SIG-M5 (cell line): ENCODE measurements at places on chromosomes 7 and 10.

DNA sequence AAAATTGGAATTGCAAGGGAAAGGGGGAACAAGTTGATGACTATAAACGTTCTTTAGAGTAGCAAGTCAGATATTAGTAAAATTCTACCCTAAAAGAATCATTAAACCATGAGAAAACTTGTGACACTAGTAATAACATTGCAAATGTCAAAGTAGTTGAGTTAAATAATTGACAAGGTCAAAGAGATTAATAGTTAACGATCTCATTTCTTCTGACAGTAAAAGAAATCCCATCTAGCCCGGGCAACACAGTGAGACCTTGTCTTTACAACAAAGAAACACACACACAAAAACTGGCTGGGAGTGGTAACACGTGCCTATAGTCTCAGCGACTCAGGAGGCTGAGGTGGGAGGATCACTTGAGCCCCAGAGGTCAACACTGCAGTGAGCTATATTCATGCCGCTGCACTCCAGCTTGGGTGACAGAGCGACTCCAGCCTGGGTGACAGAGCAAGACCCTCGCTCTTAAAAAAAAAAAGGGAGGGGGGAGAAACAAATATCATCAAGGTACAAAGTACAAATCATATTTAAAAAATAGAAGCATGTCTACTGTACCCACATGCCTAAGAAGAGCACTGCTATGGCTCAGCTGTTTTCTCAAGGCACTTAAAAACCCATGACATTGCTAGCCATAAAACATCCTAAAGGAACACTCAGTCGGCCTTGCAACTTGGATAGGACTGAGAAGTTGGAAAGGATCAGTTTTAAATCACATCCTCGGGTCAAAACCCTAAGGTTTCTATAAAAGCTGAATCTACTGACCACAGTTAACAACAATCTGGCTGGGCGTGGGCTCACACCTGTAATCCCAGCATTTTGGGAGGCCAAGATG is 401.1 kb downstream of the PARD3 start:
- DNase-seq = no peak

- no peak for DNase-seq
Observed at GRCh38 chr10:108566316-108567107, 1356.8 kb downstream of the XPNPEP1 start.

- no peak for DNase-seq
Observed at GRCh38 chr10:103188853-103189252, 4.2 kb downstream of the NT5C2 start.

GRCh38 chr7:33901847-33902246 is 3.5 kb upstream of the BMPER start:
- DNase-seq = no peak

DNA sequence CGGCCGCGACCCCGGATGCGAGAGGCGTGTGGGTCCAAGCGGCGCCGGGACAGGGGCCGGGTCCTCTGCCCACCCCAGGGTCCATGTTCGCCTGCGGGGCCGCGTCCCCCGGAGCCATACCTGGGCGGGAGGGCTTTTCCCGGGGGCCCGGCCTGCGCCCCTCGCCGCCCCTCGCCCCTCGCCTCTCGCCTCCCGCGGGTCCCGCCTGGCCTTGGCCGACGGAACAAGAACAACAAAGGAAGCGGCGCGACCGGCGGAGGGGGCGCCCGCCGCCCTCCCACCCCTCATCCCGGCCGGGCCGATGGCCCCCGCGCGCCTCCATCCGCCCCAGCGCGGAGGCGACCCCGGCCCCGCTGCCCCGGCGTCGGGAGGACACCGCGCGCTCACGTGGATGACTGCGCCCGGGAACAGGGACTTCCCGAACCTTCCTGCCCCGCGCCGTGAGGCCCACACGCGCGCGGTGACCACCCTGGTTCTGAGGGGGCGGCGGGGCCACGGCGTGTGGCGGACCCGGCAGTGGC is 348.2 kb downstream of the DNAJB6 start:
- no peak for DNase-seq
